ENCODE measurements at places on chromosomes 16 and 17.

GRCh38 chr16:15650698-15651171, 690 bp downstream of the NDE1 start:
- DNase-seq, result no peak

DNA sequence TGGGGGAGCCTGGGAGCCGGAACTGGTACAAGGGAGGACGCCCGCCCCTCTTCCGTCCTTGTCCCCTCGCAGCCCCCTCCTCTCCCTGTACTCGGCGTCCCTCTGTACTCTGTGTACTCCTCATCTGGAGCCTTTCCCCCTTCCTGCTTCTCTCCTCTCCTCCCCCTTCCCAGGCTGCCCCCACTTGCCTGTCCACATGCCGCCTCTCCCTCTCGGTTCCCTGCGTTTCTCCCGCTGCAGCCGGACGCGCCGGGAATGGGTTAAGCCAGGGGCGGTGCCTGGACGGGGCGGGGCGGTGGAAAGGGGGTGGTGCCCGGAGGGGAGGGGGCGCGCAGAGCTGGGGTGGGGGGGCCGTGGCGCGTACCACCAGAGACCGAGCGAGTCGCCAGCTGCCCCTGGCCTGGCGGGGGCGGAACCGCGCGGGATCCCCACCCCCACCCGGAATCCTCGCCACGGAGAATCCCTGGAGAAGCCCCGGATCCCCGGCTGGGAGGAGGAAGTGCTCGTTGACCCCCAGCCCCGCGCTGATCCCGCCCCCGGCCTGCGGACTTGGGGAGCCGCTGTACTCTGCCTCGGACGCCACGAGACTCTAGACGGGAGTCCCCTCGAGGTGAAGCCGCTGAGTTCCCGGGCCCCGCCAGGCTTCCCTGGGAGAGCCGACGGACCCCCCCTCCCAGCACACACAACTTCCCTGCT, 22.6 kb downstream of the GJD3 start:
- no peak for DNase-seq

- DNase-seq, result no peak
Measured at GRCh38 chr16:89761304-89761922, 40.1 kb downstream of the ZNF276 start.

DNA sequence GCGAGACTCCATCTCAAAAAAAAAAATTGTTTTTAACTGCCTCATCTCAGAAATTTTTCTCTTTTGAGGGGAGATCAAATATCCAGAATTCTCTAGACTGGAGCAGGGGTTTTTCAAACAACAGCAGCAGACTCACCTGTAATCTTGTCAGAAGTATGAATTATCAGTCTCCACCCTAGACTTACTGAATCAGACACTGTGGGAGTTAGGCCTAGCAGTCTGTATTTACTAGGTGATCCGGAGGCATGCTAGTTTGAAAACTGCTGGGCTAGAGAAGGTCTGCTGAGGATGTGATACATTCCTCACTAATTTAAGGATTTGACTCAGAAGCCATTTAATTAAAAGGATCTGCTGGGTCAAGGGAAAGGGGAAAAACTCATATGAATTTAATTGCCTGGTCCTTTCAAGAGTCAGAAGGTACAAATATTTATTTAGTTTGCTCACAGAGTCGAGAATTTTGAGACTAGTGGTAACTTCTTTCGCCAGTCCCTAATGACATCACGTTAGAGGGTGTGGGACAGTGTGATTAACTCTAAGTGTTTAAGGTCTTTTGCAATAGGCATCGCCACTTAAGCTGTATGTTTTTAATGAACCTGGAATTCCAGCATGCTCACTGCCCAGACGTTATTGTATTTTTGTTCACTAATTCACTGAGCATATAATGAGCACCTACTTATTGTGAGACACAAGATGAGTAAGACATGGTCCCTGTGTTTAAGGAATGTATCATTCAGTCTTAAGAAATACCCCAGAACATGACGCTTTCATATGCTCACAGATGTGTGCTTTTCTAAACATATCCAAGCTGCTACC, 14.2 kb downstream of the ATP6V0A1 start:
- DNase-seq, result no peak

GRCh38 chr17:64502021-64502420, 4.1 kb downstream of the DDX5 start:
- DNase-seq, result no peak

DNA sequence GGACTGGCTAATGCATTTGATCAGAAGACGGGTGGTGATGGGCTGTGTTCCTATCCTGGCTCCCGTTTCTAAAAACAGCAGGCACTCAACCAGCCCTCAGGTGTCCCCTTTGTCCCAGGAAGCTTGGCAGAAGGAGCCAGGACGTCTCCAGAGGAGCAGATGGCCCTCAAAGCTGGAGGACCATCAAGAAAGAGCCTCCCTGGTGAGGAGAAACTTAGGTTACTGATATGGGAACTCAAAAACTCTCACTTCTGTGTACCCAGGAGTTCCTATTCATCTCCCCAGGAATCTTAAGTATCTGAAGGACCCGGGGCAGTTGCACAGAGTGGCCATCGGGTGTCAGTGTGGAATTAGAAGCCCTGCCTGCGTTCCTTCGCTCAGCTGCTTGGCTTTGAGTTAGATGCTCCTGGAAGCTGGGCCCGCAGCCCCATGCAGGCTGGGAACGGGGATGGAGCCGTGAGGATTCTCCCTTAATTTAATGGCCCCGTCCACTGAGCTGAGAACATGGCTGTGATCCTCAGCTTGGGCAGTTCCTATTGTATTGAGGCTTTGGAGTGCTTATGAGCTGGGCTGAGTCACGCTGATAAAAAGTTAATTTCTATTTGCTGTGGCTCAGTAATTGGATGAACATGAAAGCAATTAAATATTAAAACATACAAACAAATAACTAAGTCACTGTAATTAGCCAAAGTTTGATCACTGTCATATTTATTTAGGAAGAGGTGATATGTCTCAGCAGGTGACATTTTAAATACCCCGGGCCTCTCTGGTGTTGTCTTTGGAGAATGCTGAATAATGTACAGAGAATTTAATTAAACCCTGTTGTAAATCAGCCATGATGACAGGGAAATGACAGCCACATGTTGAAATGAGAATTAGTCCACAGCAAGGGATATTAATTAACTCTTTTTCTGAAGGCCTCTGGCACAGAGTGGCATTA, 402.1 kb downstream of the SEC14L1 start:
- peak; percentile 52 for DNase-seq

DNA sequence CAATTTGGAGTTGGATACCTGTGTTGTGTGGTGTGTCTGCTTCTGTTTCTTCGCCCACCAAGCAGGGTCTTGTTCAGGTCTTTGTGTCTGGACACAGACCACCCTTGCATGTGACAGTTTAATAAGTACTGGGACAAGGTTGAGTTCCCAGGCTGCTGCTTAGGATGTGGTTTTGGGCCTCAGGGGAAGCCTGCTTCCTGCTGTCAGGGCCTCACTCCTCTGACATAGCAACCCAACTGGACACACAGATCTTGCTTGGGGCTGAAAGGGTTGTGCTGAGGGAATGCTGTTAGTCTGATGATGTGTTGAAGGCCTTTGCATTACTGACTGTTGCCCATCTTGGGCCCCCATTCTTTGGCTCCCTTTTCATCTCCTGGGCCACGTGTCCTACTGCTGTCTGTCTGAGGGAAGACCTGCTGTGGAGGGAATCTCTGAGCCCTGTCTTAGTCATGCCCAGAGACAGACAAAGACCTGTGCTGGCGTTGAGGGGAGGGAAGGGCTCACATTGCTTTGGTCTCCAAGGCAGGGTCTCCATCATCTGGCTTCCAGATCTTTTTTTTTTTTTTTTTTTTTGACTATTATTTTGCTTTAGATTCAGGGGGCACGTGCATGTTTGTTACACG, 4.7 kb upstream of the TGFB1I1 start:
- no peak for DNase-seq

DNA sequence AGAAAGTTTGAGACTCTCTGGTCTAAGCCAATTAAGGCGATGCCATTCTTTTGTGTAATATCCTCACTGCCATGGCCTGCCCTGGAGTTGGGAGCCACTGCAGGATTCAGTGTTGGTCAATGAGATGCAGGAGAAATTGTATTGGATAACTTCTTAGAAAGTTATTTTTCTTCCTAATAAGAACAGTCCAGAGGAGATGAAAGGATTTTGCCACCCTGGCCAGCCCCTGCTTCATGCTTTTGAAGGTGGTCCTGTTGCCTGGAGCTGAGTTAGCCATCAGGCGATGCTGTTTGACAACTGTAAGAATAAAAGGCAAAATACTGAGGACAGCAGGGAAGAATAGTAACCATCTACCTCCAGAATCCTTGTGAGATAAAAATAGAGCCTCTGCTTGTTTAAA, 35.4 kb upstream of the CNTNAP4 start:
- DNase-seq, result no peak

DNA sequence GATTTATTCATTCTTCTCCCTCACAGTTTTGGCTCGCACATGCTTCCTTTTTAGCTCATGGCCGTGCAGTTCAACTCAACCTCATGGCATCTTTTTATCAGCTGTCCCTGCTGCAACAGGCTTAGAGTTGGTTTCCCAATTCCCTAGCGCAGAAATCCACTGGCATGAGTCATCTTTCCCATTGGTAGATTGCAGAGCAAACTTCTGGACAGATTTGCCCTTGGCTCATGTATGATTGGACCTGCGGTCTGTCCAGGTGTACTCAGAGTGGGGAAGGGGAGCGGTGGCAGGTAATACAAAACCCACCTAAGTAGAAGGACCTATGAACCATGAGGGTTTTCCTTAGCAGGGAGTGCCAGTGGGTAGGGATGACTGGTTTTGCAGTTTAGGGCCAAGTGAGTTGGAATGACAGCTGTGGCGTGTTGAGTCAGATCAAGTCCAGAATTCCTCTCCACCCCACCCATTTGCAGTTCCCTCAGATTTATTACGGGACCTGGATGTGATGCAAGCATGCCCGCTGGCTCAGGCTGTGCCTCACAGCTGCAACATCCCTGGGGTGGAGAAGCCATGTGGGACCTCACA, 584.7 kb downstream of the WWOX start:
- no peak for DNase-seq

GRCh38 chr16:70738083-70738977, 52.5 kb upstream of the MTSS2 start:
- no peak for DNase-seq

GRCh38 chr16:52265446-52265861, 281.5 kb downstream of the TOX3 start:
- DNase-seq, result no peak

DNA sequence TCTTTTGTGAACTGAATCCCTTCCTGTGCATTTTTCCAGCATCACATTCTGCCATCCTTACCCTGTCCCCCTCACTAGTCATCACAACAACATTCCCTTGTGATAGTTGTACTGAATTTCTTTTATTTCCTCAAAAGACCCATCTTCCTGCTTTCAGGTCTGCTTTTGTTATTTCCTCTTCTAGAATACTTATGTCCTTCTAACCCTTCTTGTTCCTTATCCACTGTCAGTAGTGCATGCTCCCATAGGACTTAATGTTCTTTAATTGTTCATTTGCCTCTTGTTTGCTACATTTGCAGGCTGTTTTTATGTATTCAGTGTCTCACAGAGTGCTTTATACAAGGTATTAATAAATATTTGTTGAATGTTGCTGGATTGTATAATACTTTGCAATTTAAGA, 73.0 kb downstream of the BCAS3 start:
- DNase-seq, result no peak

GRCh38 chr16:4393240-4393600, 21.6 kb downstream of the VASN start:
- DNase-seq, result no peak

GRCh38 chr17:34781571-34782108, 179.6 kb downstream of the CCT6B start:
- DNase-seq, result no peak

- no peak for DNase-seq
Measured at GRCh38 chr16:81635063-81635937, 143.8 kb upstream of the PLCG2 start.

- no peak for DNase-seq
Measured at GRCh38 chr16:88382491-88383400, at the start of gene ZNF469. TSS of gene ZNF469 (plus strand) at chr16:88382959. CDS start at chr16:88427471, 44,512 bp downstream.

DNA sequence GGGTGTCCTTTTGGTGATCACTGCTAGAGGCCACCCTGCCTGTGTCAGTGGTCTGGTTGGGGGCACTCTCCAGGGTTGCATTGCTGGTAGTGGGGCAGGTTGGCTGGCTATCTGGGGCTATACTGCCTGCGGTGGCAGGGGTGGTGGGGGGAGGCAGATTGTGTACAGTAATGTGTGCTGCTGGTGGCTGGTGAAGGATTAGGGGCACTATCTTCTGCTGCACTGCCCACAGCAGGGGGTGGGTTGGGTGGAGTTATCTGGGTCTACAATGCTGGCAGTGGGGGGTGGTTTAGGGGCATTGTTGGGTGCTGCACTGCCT, 204.0 kb upstream of the WSB1 start:
- DNase-seq, result no peak

- DNase-seq, result no peak
Measured at GRCh38 chr17:32302860-32303649, 37.4 kb downstream of the RHBDL3 start.

GRCh38 chr16:86167061-86167460, 268.1 kb downstream of the IRF8 start:
- no peak for DNase-seq

DNA sequence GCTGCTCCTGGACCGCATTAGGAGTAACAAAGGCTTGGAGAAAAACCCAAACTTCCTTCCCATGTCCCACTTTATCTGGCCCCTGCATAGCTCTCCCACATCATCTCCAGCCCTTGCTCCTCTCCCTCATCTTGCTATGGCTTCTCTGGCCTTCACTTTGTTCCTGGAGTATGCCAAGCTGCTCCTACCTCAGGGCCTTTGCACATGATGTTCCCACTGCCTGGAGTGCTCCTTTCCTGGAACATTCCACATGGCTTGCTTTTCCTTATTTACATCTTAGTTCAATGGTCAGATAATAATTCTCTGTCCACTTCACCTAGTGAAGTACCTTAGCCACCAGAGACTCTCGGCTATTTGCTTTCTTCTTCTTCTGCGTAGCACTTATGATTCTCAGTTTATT, 4.3 kb upstream of the KSR1 start:
- no peak for DNase-seq

DNA sequence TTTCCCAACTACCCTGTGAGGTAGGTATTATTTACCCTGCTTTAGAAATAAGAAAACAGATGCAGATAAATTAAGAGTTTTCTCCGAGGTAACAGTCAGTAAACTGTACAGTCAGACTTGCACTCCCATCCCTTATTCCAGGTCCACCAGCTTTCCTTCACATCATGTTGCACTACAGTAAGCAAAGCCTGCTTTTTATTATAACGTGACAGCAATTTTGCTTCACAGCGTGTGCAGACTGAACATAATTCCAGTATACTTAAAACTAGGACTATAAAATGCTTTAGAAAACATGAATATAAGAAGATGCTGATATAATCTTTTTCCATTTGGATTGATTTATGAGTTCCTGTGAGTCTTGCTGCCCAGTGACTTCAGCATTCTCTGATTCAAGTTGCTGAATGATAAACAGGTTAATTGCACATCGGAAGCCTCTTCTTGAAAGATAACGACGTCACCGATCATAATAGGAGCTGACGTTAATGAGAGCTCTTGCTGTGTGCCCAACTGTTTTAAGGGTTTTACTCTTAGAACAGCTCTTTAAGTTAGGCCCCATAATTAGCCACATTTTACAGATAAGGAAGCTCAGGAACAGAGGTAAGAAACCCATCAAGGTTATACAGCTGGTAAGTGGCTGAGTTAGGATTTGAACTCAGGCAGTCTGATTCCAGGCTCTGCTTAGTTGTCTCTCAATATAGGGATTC, 1.4 kb downstream of the LIG3 start:
- DNase-seq, result no peak
